ENCODE measurements at places on chromosomes 1 and 21.

DNA sequence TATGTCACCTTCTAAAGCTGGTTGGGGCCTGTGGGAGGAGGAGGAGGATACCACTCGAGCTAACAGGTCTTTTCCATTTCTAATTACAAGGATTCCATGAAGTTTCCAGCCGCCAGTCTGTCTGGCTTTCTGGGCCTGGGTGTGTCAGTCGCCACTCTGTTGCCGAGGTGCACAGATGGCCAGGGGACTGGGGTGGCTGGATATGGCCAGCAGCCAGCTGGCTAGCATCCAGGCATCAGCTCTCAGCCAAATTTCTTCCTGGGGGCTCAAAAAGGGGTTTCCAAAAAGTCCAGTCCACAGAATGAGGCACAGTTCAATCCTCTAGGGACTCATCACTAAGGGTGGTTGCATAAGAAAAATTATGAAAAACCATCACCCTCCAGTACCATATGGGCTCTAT is 32.4 kb downstream of the ITPKB start:
- no peak for DNase-seq

- DNase-seq, result no peak
Observed at GRCh38 chr1:54392401-54392800, 13.8 kb downstream of the SSBP3 start.

DNA sequence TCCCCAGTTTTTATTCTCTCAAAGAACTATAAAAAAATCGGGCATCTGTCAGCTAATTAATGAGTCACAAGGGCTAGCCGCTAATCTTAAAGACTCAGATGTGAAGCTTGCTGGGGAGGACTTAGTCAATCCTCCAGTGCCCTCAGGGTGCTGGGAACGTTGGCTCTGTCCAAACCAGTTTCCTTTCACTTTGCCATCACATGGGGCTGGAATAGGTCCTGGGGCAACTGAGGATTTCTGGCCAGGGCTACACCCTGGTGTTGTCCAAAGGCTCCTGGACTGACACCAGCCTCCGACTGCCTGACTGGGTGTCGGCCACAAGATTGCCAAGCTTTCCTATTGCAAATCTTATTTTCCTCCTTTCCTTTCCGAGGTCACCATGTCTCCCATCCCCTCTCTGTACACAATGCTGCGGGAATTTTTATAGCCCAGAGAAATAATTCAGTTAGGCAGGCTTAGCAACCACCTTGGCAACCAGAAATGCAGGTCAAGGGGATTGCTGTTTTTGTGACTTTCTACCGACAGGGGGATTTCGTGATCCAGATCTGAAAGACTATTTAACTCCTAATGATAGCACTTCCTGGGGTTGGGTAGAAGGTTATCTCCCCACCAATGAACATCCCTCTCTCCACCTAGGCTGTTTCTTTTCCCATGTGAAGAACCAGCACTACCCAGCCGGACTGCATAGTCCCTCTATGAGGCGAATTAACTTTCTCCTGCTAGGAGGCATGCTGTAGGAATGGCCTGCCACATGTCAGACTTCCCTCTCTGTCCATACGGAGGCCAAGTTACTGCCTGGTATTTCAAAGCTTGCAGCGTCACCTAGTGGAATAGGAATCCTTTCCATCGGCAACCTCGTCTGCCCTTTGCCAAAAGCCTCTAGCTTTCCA is 29.9 kb upstream of the CTBS start:
- DNase-seq, result no peak

GRCh38 chr1:209249280-209249670 is 334.2 kb upstream of the CAMK1G start:
- no peak for DNase-seq

- no peak for DNase-seq
Observed at GRCh38 chr1:145863282-145864018, 4.6 kb upstream of the PIAS3 start.

GRCh38 chr1:55153031-55153430 is 62.1 kb downstream of the USP24 start:
- no peak for DNase-seq

- no peak for DNase-seq
Observed at GRCh38 chr1:48214820-48215219, 7.7 kb upstream of the SLC5A9 start.

GRCh38 chr1:959731-960362 is 537 bp upstream of the KLHL17 start:
- no peak for DNase-seq

GRCh38 chr1:247701338-247701737 is 15.1 kb downstream of the OR6F1 start:
- DNase-seq, result no peak

Measured in NAMALWA (cell line).